RKO (cell line): ENCODE measurements at places on chromosomes 1 and 21.

DNA sequence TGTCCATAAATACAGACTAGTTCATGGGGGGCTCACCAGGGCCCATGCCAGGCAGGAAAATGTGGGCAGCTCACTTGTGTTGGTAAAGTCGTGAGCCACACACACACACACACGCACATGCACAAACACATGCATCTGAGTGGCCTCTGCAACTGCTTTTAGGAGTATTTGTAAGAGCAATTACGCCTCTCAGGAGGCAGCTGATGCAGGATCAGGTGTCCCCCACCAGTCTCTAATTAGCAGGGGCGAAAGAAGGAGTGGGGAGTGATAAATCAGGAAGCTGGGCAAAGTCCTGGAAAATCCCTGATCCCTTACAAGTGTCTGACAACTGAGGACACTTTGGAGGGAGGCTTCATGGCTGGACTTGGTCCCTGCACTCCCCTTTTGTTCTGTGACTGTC, 5.7 kb upstream of the IVL start:
- DNase-seq = no peak

DNA sequence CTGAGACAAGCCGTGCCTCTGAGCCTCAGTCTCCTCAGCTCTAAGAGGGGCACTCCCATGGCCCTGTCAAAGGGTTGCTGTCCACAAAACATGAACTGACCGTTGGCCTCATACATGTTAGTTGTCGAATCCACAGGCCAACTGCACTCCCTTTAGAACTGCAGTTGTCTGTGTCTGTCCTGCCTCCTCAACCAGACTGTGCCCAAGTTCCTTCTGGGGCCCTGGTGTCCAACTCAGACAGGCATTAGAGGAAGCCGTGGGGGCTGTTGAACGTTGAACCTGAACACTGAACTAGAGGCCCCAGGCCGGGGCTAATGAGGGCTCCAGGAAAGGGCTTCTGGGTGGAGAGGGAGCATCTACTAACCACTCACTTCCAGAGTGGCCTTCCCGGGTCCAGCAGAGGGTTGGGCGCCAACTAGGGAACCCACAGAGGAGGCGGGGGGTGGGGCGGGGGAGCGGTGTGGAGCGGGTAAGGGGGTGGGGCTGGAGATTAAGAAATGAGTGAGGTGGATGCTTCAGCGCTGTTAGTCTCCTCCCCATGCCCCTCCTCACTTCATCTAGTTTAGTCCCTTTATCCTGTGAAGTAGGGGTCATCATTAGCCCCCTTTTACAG, at the start of gene RAB42:
RAB42 (plus strand) TSS at position 558 of the 613 bp plus-strand sequence. CDS start 247 bp downstream, outside the sequence.
- DNase-seq = no peak

GRCh38 chr1:150887018-150887417, at the start of gene CTXND2:
CTXND2 (plus strand) TSS chr1:150887136; CDS start chr1:150912315, 25,179 bp downstream.
- no peak for DNase-seq

DNA sequence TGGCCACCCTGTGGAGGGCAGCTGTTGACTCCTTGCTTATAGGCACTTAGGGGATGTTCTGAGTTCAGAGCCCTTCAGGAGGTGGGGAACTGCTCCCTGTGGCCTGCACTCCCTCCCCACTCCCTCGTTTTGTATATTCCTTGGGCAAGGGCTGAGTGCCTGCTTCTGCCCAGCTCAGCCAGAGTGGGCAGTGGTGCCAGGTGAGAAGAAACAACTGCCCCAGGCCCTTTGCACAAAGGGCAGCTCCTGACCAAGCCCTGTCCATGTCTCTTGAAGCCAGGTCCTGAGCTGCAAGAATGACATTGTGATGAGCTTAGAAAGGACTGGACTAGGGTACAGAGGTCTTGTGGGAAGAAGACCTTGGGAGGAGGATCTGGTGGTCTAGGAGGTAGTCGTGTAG, 2.2 kb downstream of the AGTRAP start:
- DNase-seq = no peak

- DNase-seq = no peak
These were observed 85.9 kb downstream of the KCNJ15 start for GRCh38 chr21:38342739-38343138.
